ENCODE measurements at places on chromosomes 4 and X.

- DNase-seq = no peak
These were observed 1.9 kb downstream of the GK start for GRCh38 chrX:30654989-30655607.

DNA sequence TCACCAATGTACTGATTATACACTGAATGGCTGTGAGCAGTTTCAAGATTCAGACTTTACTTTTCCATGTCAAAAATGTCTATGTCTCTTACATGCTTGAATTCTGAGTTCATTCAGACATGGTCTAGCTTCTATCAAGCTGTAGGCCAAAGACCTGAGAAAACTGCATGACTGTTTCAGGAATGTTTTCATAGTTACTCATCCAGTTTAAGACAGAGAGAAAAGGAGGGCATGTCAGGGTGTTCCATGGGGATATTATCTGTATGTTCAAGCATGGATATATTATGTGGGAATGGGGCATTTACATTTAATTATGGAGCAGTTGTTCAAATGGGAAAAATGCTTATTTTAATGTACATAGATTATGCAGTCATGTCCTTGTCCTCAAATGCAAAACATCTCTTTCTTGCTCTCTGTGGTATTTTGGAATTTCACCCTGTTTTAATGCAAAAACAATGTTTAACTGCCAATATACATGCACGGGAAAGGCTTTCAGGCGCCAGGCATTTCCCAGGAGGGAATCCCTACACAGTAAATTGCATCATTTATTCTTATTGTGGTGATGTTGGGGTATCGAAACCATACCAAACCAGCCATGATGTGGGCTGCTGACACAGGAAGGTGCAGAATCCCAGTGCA is 429.1 kb upstream of the INTU start:
- no peak for DNase-seq

DNA sequence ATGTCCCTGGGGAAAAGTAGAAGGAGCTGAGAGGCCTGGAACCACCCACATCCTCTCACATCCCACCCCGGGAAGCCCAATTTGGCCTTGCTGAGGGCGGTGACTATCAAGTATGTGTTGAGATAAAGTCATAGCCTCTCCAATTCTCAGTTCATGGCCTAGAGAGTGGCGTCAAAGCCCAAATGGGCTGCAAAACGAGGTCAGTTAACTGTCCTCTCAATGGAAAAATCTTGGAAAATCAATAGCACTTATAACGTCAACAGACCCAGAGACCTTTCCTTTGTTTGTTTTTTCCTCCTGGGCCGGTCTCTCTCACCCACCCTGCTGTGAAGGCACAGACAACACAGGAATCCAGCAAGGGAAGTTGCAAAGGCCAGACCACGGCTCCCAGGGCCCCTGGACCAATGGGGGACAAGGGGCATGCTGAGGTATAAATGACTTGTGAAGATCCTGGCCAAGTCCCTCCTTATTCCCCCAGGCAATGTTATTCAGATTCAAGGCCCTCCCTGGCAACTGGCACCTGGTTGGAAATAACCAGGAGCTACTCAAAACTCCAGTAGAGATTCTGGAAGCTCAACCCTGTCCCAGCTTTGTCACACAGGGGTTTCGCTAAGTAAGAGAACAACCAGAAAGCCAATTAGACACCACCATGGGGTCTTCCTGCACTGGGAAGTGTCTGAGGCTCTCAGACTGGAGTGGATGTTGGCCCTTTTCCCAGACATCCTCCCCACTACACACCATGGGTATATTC is 38.6 kb downstream of the TSC22D3 start:
- no peak for DNase-seq

DNA sequence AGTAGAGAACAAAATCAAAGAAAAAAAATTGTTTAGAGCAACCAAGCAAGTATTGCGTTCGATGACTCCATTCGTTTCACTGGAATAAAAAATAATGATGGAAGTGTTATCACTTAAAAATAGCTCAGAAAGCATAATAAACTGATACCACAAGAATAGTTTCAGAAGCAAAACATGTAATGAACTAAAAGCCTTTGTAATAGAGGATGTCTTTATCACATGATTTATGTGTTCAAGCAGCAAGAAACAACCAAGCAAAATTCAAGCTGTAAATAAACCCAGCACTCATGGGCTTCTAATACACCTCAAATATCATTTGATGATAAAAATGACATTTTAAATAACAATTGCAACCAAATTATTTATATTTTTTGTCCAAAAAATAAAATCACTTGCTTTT is 192.2 kb downstream of the NDST4 start:
- DNase-seq = no peak

DNA sequence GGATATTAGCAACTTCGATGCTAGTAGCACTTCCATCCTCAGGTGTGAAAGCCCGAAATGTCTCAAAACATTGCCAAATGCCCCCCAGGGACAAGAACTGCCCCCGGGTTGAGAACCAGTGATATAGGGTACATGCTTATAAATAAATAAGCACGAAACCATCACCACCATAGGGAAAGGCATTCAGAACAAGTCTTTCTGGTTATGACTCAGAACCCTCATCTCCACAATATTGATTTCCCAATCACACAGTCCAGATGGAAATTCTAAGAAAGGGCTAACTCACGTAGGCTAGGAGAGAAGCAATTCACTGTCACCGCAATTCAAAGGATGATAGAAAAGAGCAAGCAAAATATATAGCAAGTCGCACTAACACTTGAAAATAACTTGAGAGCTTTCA is 84.8 kb downstream of the ANOS1 start:
- DNase-seq = no peak

DNA sequence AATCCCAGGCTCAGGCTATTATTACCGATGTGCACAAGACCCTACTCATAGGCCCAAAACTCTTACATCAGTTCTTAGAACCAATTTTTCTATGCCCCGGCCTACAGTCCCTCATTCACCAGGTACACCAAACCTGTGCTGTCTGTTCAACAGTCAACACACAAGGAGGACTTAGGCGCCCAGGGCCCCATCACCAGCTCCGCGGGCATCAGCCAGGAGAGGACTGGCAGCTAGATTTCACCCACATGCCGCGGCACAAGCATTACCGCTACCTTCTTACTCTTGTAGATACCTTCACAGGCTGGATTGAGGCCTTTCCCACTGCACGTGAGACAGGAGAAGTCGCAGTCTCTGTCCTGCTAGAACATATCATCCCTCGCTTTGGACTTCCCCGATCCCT is 962.5 kb downstream of the RPA4 start:
- DNase-seq = no peak

DNA sequence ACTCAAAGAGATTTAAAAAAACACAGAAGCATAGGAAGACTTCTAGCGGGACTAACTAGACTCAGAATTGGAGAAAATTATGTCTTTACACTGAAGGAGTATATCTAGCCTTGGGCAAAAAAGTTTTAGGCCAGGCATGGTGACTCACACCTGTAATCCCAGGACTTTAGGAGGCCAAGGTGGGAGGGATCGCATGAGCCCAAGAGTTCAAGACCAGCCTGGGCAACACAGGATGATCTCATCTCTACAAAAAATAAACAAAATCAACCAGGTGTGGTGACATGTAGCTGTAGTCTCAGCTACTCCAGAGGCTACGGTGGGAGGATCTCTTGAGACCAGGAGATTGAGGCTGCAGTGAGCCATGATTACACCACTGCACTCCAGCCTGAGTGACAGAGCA is 99.5 kb downstream of the NEUROG2 start:
- DNase-seq = no peak

DNA sequence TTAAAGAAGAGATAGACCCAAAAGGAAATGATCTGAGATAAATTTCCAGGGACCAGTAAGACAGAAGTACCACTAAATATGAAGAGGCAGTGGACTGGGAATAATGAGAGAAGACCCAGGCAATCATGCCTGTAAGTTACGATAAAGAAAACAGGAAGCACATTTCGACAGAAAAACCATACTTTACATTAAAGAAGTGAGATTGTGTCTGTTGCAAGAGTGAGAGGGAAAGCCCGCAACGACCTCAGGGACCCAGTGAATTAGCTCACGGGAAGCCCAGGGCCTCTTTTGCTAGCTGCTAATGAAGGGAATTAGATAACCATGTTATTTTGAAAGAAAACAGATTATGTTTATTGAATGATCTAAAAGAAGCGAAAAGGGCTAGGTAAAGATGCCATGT is 28.9 kb upstream of the ACSL1 start:
- DNase-seq = no peak

DNA sequence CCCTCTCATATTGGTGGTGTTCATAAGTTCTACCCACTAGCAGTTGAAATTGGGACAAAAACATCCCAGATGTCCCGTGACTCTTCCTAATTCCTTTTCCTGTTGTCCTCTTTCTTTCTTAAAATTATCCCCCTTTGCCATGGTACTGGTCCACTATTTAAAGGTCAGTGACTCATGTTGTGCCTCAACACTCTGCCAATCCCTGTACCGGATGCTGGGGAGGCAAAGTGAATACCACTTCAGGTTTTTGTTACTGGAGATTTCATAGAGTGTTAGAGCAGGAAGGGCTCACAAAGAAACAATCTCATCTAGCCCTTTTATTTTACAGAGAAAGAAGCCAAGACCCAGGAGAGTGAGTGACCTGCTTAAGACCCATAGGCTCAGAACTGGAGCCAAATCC is 24.6 kb downstream of the SEPTIN11 start:
- no peak for DNase-seq

DNA sequence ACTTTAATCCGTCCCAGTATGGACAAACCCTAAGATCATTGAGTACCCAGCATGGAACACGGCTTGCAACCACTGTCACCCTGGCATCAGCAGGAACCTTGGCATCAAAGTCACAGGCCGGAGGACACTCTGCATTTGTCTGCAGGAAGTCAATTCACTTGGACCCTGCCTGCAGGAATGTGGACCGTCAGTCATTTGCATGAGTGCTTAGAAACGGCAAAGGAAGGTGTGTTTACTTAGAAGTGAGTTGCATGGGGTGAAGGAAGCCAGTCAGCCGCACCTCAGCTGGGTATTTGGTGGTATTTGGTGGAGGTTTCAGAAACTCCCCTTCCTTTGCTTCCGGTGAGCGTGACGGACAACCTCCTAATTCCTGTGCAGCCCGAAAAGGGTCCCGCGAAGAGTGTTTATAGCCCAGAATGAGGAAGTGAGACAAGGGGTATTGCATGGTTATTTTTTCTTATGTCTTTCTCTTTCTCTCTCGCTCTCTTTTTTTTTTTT is 15.5 kb downstream of the P2RY8 start:
- no peak for DNase-seq

DNA sequence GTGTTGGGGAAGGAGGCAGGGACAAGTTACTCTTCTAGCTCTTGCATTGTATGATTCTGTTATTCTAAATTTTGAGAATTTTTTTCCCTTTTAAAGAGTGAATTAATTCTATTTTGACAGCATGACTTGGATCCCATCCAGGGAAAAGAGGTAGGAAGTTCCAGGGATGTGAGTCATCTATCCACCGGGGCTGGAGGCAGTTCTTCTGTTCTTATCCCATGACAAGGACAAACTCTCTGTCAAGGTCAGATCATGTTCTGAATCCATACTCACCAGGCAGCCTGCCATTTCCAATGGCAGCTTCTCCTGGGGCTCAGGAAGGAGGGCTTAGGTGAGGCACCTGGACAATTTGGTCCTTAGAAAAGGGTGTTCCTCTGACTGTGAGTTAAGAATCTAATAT is 132.0 kb upstream of the MED14 start:
- DNase-seq = no peak

DNA sequence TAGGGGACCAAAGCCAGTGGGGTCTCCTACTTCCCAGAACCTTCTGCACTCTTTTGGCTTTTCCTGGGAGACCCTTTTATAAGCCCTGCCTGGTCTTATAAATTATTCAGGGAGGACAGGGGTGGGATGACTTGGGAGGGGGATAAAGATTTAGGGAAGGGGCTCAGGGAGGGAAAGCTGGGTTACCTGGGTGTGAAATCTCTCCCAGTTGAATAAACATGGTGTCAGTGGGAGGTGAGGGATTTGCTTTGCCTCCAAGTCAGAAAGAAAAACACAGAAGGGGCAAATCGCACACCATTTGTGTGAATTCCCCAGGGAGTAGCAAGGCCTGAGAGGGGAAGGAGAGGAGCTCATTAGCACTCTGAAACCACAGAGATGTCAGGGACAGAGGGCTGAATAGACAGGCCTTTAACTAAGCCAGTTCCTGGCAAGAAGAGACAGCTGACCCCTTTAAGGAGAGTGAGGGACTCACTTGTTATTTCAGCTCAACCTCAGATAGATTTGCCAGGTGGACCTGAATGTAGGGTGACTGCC is at the start of gene RIPPLY1:
Gene RIPPLY1, minus strand, starts transcription at position 51 of the 534 bp plus-strand sequence. CDS start 54 bp downstream, outside the sequence.
- DNase-seq = no peak

DNA sequence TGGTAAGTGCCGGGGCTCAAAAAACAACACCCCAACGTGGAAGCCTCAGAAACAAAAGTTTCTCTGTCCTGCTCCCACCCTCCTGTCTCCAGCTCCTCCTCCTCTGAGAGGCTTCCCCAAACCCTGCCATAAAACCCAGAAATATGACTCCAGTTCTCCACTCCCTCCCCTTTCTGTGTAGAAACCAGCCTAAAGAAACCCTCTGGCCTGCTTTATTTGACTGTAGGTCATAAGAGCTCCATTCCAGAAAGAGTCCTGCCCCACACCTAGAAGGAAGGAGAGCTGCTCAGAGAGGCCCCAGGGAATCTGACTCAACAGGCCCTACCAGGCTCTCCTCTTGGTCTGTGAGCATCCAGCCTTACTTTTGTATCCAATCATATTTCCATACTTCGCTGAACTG is 872 bp upstream of the S100P start:
- DNase-seq = no peak

DNA sequence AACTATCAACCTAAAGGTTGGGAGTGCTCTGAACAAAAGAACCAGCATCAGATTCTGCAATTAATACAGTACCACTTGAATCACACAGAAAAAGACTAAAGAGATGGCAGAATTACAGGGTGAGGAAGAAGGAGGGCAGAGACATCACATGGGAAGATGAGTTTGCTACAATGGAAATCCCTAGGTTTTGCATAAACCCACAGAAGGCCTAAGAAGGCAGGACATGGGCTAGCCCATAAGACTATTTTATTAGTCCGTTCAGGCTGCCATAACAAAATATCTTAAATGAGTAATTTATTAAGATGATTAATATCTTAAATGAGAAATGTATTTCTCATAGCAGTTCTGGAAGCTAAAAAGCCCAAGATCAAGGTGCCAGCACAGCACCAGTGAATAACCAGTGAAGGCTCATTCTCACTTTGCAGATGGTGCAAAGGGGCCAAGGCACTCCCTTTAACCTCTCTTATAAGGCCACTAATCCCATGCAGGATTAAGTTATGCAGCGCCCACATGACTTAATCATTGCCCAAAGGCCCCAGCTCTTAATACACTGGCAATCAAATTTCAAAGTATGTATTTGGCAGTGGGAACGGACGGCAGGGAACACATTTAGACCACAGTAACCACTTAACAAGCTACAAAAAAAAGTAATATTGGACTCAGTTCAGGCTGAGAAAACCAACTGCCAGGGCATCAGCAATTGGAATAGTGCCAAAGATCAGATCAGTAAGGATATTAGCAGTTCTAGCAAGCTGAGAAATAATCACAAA is 47.6 kb upstream of the NEUROG2 start:
- DNase-seq = no peak

- DNase-seq = no peak
These were observed 116.6 kb upstream of the TENM3 start for GRCh38 chr4:182126603-182127002.

Measured in stimulated activated CD8-positive, alpha-beta memory T cell treated with anti-CD3 and anti-CD28 coated beads, Interleukin-7, amount 100 ng/mL, for 1 hour (primary cell).